ENCODE measurements at places on chromosomes 1 and 21. TPM values are rescaled to one million over a fixed set of nuclear protein-coding genes. Genes with fewer than 3 reads are reported as not detected.

The LCA5L gene
- total RNA-seq, result 1.3 TPM

The OR6K3 gene
- total RNA-seq, result not detected

The ATP5PF gene
- total RNA-seq, result 55.2 TPM

The TAS1R3 gene
- 0.26 TPM for total RNA-seq

The PGLYRP3 gene
- total RNA-seq, result not detected

The PLA2G2F gene
- total RNA-seq, result not detected

The SPRR2E gene
- not detected for total RNA-seq

The AMY1B gene
- total RNA-seq, result not detected

The WNT9A gene
- total RNA-seq, result 0.44 TPM

The CYP4Z1 gene
- total RNA-seq, result 0.13 TPM

The HMGCS2 gene
- total RNA-seq, result not detected

The KCTD3 gene
- total RNA-seq, result 54.4 TPM

The UBE2U gene
- not detected for total RNA-seq

The DAB1 gene
- under 0.01 TPM for total RNA-seq

The RNF187 gene
- total RNA-seq, result 81.1 TPM

The OR2T11 gene
- not detected for total RNA-seq

The LIPI gene
- not detected for total RNA-seq

The LCE3E gene
- total RNA-seq, result not detected

The COL8A2 gene
- total RNA-seq, result 5.9 TPM

The NR1I3 gene
- total RNA-seq, result not detected

The RNF186 gene
- total RNA-seq, result not detected

The ACTA1 gene
- not detected for total RNA-seq

The CGN gene
- under 0.01 TPM for total RNA-seq
